ENCODE measurements at places on chromosomes 16 and 17. TPM values are rescaled to one million over a fixed set of nuclear protein-coding genes. Genes with fewer than 3 reads are reported as not detected.

The KRT12 gene
- not detected for total RNA-seq

DNA sequence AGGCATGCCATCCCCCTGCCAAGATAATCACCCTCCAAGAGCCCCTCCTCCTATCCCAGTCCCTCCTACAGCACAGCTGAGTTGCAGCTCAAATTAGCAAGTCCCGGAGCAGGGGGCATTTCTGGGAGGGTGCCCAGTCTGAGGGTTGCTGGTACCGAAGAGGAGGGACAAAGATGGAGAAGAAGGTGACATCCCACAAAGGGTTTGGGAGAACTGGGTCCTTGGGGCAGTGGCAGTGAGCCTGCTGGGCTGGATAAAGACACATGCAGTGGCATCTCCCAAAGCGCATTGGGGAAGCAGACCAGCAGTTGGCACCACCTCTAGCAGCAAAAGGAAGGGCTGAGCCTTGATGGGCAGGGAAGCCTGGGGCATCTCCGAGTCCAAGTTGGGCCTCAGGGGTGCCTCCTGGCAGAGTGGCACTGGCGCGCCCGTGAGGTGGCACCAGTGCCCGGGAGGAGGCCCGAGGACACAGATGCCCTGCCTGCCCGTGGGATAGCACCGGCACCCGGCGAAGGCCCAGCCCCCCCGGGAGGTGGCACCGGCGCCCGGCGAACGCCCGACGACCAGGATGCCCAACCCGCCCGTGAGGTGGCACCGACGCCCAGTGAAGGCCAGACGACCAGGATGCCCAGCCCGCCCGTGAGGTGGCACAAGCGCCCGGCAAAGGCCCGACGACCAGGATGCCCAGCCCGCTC, 622 bp downstream of the TOM1L2 start:
- no peak for DNase-seq

DNA sequence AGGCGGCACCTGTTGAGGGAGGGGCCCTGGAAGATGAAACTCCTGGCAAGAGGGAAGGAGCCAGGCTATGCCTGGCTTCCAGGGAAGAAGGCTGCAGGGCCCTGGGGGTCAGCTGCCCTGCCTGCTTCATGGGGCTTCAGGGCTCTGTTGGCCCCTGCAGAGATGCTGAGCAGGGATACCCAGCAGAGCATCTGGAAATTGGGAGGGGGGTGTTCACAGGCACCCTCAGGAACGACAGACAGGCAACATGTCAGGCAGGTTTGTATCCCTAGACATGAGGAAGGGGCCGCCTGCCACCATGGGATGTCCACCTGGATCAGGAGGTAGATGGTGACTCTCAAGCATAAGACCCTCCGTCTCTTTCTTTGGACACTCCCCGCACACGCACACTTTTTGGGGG, 13.8 kb upstream of the ZNF423 start:
- no peak for DNase-seq

GRCh38 chr16:75189638-75190245, 17.2 kb downstream of the CTRB2 start:
- DNase-seq = no peak

The KRTAP2-1 gene
- not detected for total RNA-seq

DNA sequence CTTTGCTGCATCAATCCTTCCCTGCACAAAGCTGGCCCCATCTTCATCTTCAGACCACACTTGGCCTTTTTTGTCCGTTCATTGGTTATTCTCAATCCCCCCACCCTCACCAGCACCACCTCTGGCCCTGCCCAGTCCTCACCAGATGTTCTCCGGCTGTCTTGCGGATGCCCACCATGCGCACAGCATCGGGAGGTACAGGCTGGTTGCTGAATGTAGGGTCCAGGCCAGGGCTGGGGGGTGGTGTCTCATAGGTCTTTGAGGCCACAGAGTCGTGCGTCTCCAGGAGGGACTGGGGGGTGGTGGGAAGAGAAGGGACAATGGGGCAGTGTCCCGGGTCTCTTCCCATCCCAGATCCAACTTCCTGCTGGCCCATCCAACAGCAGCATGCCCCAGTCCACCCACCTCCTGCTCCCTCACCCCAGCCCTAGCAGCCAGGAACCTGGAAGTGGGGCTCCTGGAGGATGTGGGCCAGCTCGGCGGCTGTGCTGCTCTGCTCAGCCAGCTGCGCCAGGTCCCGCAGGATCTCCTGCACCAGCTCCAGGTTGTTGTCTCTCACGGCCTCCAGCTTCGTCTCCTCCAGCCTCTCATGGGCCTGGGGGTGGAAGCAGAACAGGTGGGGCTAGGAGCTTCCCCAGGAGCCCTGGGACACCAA, 24.4 kb downstream of the MPP2 start:
- DNase-seq = no peak

- DNase-seq = no peak
These were observed 156.7 kb downstream of the ZNF423 start for GRCh38 chr16:49698931-49699840.

DNA sequence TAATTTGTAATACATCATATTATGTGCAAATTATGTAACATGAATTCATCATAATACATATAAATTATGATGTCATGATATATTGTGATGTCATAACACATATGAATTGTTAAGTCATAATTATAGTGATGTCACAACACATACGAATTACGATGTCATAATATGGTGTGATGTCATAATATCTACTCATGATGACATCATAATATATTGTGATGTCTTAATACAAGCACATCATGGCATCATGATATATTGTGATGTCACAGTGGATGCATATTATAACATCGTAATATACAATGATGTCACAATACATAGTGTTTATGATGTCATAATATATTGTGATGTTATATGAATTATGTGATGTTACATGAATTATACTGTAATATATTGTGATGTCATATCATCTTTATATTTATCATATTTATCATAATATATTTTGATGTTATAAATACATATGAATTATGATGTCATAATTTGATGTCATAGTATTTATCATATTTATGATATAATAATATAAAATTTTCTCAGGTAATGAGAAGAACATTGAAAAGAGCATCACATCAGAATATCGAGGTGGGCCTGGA, 1793.0 kb downstream of the TP53TG3F start:
- DNase-seq = no peak

DNA sequence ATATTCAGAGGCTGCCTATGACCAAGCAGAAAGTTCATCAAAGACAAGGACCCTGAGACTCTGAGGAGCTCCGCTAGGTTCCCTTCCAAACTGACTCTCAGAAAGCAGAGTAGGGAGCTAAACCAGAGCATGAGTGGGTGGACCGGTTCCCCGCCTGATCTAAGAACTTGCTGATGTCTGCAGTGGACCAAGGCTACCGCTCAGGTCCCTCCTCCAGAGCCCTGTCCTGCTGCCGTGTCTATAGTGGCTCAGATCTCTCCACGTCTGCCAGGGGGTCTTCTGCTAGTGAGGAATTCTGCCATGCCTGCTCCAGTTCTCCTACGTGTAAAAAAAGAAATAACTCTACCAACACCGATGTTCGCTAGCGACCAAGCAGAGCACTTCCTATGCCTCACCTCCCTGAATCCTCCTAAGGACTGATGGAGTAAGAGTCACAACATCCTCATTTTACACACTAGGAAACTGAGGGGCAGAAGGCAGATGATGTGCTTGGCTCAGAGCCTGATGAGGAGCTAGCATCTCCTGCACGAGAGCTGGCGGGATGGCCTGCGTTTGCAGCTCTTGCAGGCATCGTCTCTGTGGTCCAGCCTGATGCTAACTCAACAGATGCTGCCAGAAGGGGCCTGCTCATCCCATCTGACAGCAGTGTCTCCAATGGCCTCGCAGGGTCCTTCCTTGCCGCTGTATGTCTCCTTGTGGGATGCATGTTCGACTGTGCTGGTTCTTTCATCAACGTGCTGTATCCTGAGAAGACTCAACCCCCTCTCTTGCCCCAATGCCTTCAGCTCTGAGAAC, 265.5 kb downstream of the C16orf95 start:
- DNase-seq = no peak

DNA sequence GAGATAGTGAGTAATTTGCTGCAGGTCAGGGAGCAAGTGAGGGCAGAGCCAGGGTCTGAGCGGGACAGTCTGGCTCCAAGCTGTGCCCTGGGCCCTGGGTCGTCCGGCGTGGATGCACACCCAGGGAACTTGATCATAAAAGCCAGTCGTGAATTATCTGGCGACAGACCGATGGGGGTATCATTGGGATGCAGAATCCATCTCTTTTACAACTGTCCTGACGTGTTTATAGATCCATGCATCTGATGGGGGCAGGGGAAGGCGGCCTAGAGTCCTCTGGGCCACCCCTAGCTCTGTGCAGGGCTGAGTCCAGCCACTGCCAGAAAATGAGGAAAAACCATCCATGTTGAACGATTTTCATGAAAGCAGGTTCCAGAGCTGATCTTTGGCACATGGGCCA, 332.8 kb downstream of the C16orf95 start:
- DNase-seq = no peak

The CDH5 gene
- total RNA-seq = not detected

All from naive thymus-derived CD8-positive, alpha-beta T cell (primary cell).